ENCODE measurements at places on chromosomes 2 and 18.
A peak's percentile ranks its signal among the peaks of the same experiment; 100 is the strongest.

DNA sequence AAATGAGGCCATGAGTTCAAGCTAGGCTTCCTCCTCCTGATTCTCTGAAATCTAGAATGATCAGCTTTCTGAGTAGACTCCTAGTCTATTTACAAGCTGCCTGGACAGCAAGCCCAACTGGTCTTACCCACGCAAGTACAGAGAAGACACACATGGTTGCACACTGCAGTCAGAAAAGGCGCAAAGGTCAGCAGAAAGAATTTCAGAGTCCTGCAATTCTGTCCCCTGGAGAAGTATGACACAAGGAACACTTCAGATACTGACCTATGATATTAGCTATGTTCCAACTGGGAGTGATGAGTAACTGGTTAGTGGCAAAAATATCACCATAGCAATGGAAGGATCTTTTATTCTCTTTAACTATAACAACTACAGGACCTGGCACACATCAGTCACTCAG lies 336.1 kb upstream of the PKDCC start:
- no peak for DNase-seq

DNA sequence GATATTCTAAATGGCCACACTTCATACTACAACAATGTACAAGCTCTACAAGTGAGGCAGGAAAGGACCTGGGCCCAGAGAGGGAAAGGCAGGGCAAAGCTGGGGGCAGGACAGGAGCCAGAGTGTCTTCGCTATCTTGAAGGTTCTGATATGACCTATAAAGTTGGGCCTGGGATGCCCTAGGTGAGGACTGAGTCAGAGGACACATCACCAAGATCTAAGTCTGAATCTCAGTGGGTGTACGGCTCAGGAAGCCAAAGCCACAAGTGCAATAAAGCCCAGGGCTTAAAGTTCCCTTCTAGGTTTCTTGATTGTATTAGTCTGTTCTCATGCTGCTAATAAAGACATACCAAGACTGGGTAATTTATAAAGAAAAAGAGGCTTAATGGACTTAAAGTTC lies 219.1 kb downstream of the ALK start:
- no peak for DNase-seq

- DNase-seq = peak; percentile 7
Observed at GRCh38 chr2:225282858-225283710, 116.4 kb upstream of the NYAP2 start.

DNA sequence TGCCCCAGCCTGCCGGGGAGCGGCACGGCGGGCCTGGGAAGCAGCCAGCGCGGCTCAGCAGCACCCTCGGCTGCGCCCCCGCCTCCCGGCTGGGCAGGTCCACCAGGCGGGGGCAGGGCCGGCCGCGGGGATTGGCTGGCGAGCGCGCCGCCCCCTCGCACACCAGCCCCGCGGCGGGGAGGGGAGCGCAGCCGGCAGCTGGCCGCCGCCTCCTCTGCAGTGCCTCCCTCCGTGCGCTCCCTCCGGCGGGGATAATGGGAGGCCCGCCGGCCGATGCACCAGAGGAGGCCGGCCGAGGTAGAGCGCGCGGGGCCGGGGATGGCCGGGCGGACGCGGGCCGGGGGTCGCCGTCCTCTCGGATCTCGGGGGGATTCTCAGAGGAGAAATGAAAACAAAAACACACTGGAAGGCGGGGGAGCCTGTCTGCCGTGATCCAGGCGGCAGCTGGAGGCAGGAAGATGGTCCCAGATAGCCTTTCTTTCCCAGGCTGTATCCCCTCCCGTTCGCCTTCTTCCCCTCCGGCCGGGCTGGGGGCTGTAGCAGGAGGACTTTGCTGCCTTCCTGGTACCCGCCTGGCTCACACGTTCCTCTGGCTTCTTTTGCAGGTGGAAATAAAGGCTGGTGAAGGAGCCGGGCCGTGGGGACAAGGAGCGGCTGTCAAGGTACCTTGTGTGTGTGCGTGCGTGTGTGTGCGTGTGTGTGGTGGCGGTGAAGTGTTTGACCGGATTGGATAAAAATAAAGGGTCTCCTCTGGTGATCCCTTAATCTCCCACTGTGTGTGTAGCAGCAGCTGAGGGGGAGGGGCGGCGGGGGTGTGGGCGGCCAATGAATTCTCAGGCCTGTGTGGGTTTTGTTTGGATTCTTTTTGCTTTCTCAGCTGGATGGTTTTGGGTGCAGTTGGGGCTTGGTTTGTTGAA lies 18.1 kb downstream of the TET3 start:
- DNase-seq = peak; percentile 94

GRCh38 chr2:126754240-126755004 lies 98.5 kb downstream of the GYPC start:
- no peak for DNase-seq

GRCh38 chr2:218722419-218722818 lies 11.8 kb downstream of the TTLL4 start:
- DNase-seq = no peak

GRCh38 chr2:46202987-46203386 lies 94.2 kb upstream of the EPAS1 start:
- no peak for DNase-seq

DNA sequence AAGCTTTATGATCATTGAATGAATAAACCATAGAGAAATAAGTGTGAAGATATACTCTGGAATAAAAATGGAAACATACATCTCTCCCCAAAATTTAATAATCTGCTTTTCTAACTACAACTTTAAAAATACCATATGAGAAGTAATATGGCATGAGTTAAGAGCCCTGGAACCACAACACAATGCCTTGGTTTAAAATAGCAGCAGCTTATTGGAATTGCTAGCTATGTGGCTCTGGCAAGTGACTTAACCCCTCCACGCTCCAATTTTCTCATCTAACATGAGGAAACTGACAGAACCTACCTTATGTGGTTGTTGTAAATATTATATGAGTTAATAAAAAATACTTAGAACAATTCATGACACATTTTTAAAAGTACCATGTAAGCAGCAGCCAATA lies 76.4 kb downstream of the VPS54 start:
- DNase-seq = no peak

DNA sequence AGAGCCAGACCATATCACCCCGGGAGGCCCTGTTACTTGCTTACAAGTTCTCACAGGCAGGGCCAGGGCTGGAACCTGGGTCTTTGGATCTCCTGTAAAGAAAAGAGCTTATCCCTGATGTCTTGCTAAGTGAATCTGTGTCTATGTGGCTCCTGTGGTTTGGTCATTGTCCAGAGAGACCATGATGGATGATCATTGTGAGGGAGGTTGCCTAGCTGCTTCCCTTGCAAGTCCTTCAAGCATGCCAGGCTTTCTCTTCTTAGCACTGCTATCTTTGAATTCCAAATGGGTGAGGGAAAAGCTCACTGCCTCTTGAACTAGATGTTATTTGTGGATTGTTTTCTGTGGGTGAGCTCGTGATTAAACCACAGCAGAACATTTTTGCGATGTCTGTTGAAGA lies 151.6 kb downstream of the FSHR start:
- no peak for DNase-seq

DNA sequence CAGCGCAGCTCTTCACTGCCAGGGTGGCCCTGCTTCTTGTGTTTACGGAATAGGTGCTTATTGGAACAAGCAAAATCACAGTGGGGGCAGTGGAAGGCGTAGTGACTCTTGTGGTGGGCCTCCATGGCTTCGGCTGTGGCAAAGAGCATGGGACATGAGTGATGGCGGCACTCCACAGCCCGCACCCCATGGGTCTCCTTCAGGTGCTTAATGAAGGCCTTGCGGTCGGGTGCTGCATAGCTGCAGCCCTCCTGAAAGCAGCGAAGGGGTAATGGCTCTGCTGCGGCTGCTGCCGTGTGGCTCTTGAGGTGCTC lies 10.7 kb downstream of the ZNF142 start:
- DNase-seq = no peak

Data from HuH-7 (cell line).